Smooth muscle cell of the pulmonary artery (primary cell): ENCODE measurements at places on chromosomes 4 and X. TPM values are rescaled to one million over a fixed set of nuclear protein-coding genes. Genes with fewer than 3 reads are reported as not detected.

Gene MAOA
- 18.1 and 18.7 TPM in 2 replicates for total RNA-seq

Gene CXCL13
- not detected in 2 replicates for total RNA-seq

Gene SFRP2
- total RNA-seq = 0.13 TPM in 2 replicates

Gene GSTCD
- 8.3 and 9.4 TPM in 2 replicates for total RNA-seq

Gene CLIC2
- total RNA-seq = 0.33 and 0.78 TPM in 2 replicates

Gene TRPC5OS
- not detected in 2 replicates for total RNA-seq

Gene ASB12
- not detected in 2 replicates for total RNA-seq

Gene MAGED4
- 53.2 and 60.0 TPM in 2 replicates for total RNA-seq

Gene ARSJ
- 48.6 and 59.5 TPM in 2 replicates for total RNA-seq

Gene MAGEC1
- total RNA-seq = not detected in 2 replicates

Gene ACOX3
- total RNA-seq = 22.1 and 32.9 TPM in 2 replicates

Gene CYBB
- total RNA-seq = not detected in 2 replicates

Gene BANK1
- 0.13 and 0.30 TPM in 2 replicates for total RNA-seq

Gene GDPD2
- not detected in 2 replicates for total RNA-seq

Gene MAGEA12
- total RNA-seq = not detected in 2 replicates

Gene HSD17B10
- total RNA-seq = 38.8 and 42.8 TPM in 2 replicates

Gene SSX7
- not detected in 2 replicates for total RNA-seq

Gene GLRA2
- not detected in 2 replicates for total RNA-seq

Gene EREG
- total RNA-seq = 0.23 and 7.9 TPM in 2 replicates

Gene STPG2
- 0.10 TPM in 1 of 2 replicates, not detected in the other for total RNA-seq

Gene RAPGEF2
- total RNA-seq = 43.3 and 57.8 TPM in 2 replicates

Gene CTAG2
- not detected in 2 replicates for total RNA-seq

Gene SMR3B
- total RNA-seq = not detected in 2 replicates

Gene INTS6L
- 3.6 TPM in 2 replicates for total RNA-seq

Gene MMRN1
- total RNA-seq = 0.20 and 1.4 TPM in 2 replicates

Gene CD38
- 0.07 TPM in 1 of 2 replicates, not detected in the other for total RNA-seq

Gene MAGEA2B
- total RNA-seq = not detected in 2 replicates

Gene G3BP2
- total RNA-seq = 159 and 171 TPM in 2 replicates

Gene UGT2B15
- not detected in 2 replicates for total RNA-seq
